ENCODE measurements at places on chromosomes 1 and 21. TPM values are rescaled to one million over a fixed set of nuclear protein-coding genes. Genes with fewer than 3 reads are reported as not detected.

- no peaks in the 10 kb centered on the region for H3K36me3 ChIP-seq
- no peak for DNase-seq
- no peaks in the 10 kb centered on the region for H3K4me1 ChIP-seq
- no peak overlapping the region for H3K4me3 ChIP-seq
- H3K27ac ChIP-seq: no peak overlapping the region
Observed at GRCh38 chr1:20426923-20427322, 59.1 kb downstream of the CAMK2N1 start.

Gene TDRD10
- total RNA-seq: 0.26 TPM

- DNase-seq: no peak
- H3K27me3 ChIP-seq: no peaks in the 10 kb centered on the region
- H3K4me3 ChIP-seq: no peak overlapping the region
- H3K27ac ChIP-seq: no peak overlapping the region
- H3K36me3 ChIP-seq: no peaks in the 10 kb centered on the region
Observed at GRCh38 chr21:23016617-23017016, 2018.4 kb downstream of the NCAM2 start.

- no peak overlapping the region for H3K27ac ChIP-seq
- H3K27me3 ChIP-seq: no peaks in the 10 kb centered on the region
- no peaks in the 10 kb centered on the region for H3K4me1 ChIP-seq
- H3K36me3 ChIP-seq: peaks cover 6% of the 10 kb centered on the region
- H3K4me3 ChIP-seq: no peak overlapping the region
Observed at GRCh38 chr1:178774263-178774662, 49.2 kb downstream of the RALGPS2 start.

GRCh38 chr1:246200225-246200624, 306.9 kb downstream of the SMYD3 start:
- no peaks in the 10 kb centered on the region for H3K36me3 ChIP-seq
- H3K27ac ChIP-seq: no peak overlapping the region
- H3K27me3 ChIP-seq: no peaks in the 10 kb centered on the region
- H3K4me3 ChIP-seq: no peak overlapping the region
- no peaks in the 10 kb centered on the region for H3K4me1 ChIP-seq
- DNase-seq: no peak

GRCh38 chr1:31984419-31985347, 29.0 kb upstream of the KHDRBS1 start:
- no peaks in the 10 kb centered on the region for H3K36me3 ChIP-seq
- H3K4me1 ChIP-seq: peaks cover 27% of the 10 kb centered on the region
- peak overlapping the region; percentile 38 for H3K27ac ChIP-seq

DNA sequence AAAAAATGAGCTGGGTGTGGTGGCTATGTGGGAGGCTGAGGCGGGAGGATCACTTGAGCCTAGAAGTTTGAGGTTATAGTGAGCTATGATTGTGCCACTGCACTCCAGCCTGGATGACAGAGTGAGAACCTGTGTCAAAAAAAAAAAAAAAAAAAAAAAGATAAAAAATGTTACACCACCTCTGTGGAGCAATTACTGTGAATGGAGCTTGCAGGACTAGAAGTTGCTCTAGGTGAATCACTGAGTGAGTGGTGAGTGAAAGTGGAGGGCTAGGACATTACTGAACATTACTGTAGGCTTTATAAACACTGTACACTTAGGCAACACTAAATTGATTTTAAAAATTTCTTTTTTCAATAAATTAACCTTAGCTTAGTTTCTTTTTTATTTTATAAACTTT, 21.9 kb downstream of the TLCD4 start:
- H3K27me3 ChIP-seq: no peaks in the 10 kb centered on the region
- no peak for DNase-seq
- H3K4me3 ChIP-seq: no peak overlapping the region
- no peaks in the 10 kb centered on the region for H3K36me3 ChIP-seq
- no peak overlapping the region for H3K27ac ChIP-seq

Gene RSBN1
- 8.0 TPM for total RNA-seq

Gene ATP1A2
- 8.1 TPM for total RNA-seq

- H3K27me3 ChIP-seq: no peaks in the 10 kb centered on the region
- H3K4me3 ChIP-seq: no peak overlapping the region
- no peaks in the 10 kb centered on the region for H3K36me3 ChIP-seq
- no peaks in the 10 kb centered on the region for H3K4me1 ChIP-seq
- DNase-seq: no peak
Observed at GRCh38 chr1:178637841-178638240, 87.2 kb upstream of the RALGPS2 start.

DNA sequence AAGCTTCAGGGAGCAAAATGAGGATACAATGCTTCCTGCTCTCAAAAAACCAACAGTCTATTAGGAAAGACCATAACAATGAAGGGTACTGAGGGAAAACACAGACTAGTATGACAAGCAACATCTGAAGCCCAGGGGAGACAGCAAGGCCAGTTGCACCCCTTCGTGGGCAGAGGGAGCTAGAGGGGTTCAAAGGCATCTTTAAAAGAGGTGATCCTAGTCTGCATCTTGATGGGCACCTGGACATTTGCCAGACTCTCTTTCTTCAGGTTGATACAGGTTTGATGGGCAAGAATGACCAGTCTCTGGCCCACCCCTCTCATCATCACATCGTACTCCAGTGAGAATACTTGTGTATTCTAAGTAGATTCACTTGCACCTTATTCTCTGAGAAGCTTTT, 177.7 kb downstream of the VAV3 start:
- peak overlapping the region; percentile 1 for H3K27ac ChIP-seq
- no peak overlapping the region for H3K4me3 ChIP-seq
- no peaks in the 10 kb centered on the region for H3K36me3 ChIP-seq

DNA sequence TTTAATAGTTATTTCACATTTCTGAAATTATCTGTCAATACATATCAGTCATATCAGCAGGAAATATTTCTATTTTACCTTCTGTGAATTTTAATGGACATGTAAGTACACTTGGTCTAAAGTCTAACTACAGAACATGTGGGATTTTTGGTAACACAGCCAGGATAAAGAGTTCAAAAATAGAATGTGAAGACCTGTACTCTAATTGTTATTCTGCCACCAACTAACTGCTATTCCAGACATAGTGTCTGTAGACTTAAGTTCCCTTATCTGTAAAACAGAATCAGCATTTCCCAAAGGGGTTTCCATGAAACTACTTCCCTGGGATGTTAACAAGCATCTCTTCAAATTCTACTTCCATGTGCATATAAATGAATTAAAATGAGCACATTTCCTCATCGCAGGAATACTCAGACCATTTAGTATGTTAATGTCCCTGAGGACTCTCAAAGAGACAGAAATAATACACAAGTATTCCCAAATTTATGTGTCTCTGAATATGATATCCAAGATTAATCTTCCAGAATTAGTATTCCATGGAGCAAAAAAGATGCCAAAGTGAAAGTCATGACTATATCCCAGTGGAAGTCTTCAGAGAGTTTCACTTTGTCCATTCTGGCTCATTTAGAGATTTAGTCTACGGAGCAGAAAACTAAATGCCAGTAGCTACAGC, 325.6 kb downstream of the NEGR1 start:
- no peak for DNase-seq
- no peaks in the 10 kb centered on the region for H3K27me3 ChIP-seq
- no peak overlapping the region for H3K4me3 ChIP-seq
- no peaks in the 10 kb centered on the region for H3K36me3 ChIP-seq
- no peak overlapping the region for H3K27ac ChIP-seq

- H3K27ac ChIP-seq: no peak overlapping the region
- no peaks in the 10 kb centered on the region for H3K36me3 ChIP-seq
- no peaks in the 10 kb centered on the region for H3K27me3 ChIP-seq
Observed at GRCh38 chr1:185495007-185495406, 178.0 kb upstream of the IVNS1ABP start.

GRCh38 chr1:24438423-24438901, 22.9 kb downstream of the NIPAL3 start:
- no peaks in the 10 kb centered on the region for H3K27me3 ChIP-seq
- H3K27ac ChIP-seq: peak overlapping the region; percentile 30
- H3K36me3 ChIP-seq: peaks cover 49% of the 10 kb centered on the region
- no peak for DNase-seq
- peaks cover 32% of the 10 kb centered on the region for H3K4me1 ChIP-seq
- no peak overlapping the region for H3K4me3 ChIP-seq

Gene TLR5
- total RNA-seq: 9.2 TPM

Gene OSCP1
- total RNA-seq: 4.3 TPM

DNA sequence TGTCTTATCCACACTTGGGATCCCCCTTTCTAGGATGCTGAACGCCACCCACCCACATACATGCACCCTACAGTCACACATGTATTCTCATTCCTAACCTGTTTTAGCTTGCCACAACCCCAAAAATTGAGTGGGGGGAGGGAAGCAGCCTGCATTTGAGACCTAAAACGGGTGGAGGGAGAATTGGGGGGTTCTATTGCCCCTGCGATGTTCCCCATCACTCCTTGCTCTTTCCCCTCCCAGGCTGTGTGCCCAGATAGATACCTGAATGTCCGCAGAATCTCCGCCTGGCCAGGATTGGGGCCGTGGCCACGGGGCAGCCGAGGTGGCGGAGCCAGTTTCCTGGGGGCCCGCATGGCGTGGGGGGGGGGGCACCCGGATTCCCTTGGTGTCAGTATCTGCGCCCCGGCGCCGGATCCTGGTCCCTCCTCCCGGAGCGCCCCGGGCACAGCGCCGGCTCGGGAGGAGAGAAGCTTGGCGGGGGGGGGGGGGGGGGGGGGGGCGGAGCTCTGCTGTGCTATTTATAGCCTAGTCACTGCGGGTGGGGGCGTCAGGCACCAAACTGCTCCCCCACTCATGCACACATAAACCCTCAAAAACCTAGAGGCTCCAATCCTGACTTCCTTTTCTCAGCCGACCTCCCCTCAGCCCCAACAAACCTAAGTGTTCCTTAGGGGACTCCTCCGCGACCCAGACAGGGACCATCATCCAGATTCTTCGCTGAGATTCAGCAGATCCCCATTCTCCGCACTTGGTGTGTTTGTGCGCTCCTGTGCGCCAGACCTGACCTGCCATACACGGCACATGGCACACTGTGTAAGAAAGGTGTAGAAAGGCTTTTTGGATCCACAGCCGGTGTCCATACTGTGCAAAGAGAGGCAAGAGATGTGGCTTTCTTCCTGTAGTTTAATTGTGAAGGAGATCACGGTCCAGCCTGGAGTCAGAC, 1.9 kb downstream of the ANKRD34A start:
- no peak for DNase-seq
- no peaks in the 10 kb centered on the region for H3K27me3 ChIP-seq
- no peaks in the 10 kb centered on the region for H3K36me3 ChIP-seq
- peak overlapping the region; percentile 63 for H3K4me3 ChIP-seq
- peaks cover 85% of the 10 kb centered on the region for H3K4me1 ChIP-seq

Gene CD34
- 1.3 TPM for total RNA-seq

Gene PTTG1IP
- 132 TPM for total RNA-seq

DNA sequence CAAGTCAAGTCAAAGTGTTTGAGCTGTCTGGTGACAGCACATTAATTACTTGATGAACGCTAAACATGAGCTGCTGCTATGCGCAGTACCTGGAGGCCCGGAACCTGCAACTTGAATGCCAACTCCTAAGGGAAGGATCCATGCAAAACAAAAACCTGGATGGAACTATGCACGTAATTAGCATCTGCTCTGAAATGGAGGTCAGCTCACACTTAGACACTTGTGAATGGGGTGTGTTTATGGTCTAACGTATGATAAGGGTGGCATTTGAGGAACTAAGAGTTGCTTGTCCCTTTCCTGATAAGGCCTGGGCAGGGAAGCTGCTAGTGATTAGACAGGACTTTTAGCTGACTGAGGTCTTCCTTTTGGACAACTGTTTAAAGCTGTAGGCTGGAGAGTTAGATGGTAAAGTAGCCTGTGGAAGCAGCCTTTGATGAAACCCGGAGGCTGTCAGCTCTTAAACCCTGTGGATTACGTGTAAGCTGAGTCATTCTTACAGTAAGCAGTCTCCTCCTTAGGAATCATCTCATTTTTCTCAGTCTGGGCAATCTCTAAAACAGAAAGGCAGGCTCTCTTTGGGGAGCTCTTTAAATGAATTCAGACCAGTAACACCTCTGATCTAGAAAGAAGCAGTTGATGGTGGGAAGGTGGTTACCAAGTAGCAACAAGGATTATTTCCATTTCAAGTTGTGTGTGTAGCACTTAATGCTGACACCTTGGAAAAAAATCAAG, 6.8 kb downstream of the TENT5C start:
- no peak overlapping the region for H3K4me3 ChIP-seq
- H3K27me3 ChIP-seq: no peaks in the 10 kb centered on the region
- H3K4me1 ChIP-seq: no peaks in the 10 kb centered on the region
- DNase-seq: no peak
- H3K36me3 ChIP-seq: no peaks in the 10 kb centered on the region
- peak overlapping the region; percentile 29 for H3K27ac ChIP-seq

GRCh38 chr1:100184536-100184935, 6.5 kb upstream of the LRRC39 start:
- H3K36me3 ChIP-seq: no peaks in the 10 kb centered on the region
- no peak for DNase-seq
- no peak overlapping the region for H3K27ac ChIP-seq
- H3K4me1 ChIP-seq: peaks cover 10% of the 10 kb centered on the region

Measured in esophagus squamous epithelium (tissue), 5 donors.